ENCODE measurements at places on chromosomes 6 and 20.

DNA sequence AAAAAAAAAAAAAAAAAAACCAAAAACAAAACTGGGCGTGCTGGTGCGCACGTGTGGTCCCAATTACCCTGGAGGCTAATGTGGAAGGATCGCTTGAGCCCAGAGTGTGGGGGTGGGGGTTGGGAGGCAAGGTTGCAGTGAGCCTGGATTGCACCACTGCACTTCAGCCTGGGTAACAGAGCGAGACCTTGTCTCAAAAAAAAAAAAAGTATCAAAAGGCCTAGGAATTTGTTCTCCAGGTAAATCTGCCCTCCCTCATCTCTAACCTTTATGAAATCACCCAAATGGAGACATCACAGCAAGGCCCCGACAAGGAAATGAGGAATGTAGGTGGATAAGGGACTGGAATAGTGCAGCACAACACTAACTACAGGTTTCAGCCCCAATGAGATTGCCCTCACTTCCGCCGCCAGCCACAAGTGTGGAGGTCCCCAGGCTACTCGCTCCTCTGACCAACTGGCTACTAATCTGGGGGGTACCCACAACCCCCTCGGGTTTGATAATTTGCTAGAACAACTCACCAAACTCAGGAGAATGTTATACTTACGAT lies 36.8 kb upstream of the DDR1 start:
- no peak for DNase-seq

DNA sequence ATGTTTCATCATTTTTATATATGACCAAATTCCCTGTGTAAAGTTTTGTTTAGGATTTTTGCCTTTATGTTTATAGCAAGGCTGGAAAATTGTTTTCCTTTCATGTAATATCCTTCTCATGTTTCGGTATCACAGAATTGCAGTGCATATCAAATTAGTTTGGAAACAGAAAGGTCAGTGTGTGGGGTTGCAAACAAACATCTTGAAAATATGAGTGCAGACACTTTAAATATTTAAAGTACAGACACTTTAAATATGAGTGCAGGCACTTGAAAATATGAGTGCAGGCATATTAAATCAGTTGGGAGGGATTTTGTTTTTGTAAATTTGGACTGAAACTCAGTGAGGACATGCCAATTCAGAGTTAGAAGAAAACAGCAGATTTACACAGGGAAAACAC lies 6.5 kb downstream of the SLPI start:
- DNase-seq = no peak

GRCh38 chr20:47993035-47993755 lies 207.9 kb upstream of the SULF2 start:
- no peak for DNase-seq

DNA sequence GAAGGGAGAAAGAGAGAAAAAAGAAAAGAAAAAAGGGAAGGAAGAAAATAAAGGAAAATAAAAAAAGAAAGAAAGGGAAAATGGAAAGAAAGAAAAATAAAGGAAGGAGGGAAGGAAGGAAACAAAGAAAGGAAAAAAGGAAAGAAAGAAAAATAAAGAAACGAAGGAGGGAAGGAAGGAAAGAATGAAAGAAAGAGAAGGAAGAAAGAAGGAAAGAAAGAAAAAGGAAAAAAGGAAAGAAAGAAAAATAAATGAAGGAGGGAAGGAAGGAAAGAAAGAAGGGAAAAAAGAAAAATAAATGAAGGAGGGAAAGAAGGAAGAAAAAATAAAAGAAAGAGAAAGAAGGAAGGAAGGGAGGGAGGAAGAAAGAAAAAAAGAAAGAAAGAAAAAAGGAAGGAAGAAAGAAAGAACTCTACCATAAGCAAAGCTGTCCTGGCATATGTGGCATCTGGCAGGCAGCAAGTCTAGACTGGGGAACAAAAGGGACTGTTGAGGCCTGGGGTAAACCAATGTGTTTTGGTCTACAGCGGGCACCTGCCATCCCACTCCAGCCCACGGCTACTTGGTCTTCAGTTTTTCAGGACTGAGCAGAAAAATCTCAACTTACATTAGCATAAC lies 86.9 kb downstream of the TFAP2C start:
- no peak for DNase-seq

DNA sequence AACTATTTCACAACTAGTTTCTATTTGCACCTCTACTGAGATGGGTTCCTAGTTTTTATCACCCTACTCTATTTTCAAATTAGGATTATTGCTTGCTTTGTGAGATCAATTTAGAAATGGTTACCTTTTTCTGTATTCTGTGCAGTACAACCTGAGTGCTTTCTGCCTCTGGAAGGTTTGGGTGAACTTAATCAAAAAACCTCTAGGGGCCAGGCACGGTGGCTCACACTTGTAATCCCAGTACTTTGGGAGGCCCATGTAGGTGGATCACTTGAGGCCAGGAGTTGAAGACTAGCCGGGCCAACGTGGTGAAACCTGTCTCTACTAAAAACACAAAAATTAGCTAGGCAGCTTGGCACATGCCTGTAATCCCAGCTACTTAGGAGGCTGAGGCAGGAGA lies 63.3 kb downstream of the SCAF8 start:
- DNase-seq = no peak

DNA sequence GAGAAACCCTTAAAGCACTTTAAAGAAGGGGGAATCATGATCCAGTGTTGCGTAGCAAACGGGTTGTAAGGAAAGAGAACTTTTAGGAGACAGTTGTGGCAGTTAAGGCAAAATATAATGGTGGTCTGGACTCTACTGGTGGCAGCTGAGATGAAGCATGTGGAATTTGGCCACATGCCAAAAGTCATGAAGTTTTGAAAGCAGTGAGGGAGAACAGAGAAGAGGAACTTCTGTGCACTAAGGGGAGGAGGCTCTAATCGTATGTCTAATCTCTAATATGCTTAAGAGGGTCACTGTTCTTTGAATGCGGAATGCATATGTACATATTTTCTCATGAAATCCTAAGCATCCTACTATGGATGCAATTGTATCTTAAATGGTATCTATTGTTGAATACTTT lies 91.5 kb downstream of the RIMS1 start:
- no peak for DNase-seq

- no peak for DNase-seq
Observed at GRCh38 chr6:42263165-42263728, 45.6 kb upstream of the MRPS10 start.

- no peak for DNase-seq
Observed at GRCh38 chr6:3336066-3336786, 77.5 kb downstream of the PSMG4 start.

DNA sequence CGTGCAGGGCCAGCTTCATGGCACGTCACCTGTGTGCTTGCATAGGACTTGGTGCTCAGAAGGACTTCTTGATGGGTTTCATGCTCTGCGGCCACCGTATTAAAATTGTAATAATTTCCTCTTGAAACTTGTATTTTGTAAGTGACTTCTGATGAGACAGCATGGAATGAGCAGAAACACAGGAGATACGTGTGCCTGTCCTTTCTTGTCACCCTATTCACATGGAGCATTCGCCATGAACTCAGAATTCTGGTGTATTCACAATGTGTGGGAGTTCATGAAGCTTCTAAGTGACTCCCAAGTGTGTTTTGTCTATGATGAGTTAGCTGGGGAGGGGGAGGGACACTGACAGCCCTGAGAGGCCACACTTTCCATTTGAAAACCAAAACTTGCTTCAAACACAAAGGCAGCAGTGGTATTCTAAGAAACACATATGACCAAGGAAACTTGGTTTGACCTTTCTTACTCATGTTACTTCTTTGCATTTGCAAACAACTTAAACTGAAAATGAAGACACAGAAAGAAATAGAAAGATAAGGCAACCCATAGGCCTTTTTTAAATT lies 92.1 kb upstream of the NEDD9 start:
- DNase-seq = peak; percentile 19

DNA sequence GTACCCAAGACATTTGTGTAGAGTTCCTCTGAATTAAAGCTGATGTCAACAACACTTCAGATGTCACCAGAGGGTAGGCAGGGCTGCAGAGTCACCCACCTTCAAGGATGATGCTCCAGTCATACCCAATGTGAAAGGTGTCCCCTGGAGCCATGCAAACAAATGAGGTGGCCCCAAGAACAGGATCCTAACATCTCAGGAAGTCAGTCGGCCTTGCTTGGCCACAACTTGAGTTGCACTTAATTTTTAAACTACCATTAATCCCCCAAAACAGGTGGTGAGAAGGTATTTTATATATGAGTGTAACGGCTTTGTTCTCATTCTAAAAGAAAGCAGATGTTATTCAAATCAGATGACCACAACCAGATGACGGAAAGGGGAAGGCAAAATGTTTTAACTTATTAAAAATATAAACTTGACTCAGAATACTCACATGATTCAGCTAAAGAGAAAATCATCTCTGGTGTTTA lies 21.1 kb upstream of the SERPINB1 start:
- no peak for DNase-seq

- DNase-seq = no peak
Observed at GRCh38 chr20:21571841-21572690, 58.2 kb upstream of the NKX2-2 start.

- no peak for DNase-seq
Observed at GRCh38 chr20:19603376-19603750, 154.7 kb upstream of the RIN2 start.

- DNase-seq = peak; percentile 72
Observed at GRCh38 chr6:11592294-11592906, 54.9 kb downstream of the TMEM170B start.

- DNase-seq = peak; percentile 11
Observed at GRCh38 chr20:62822788-62823651, 6.2 kb downstream of the COL9A3 start.

DNA sequence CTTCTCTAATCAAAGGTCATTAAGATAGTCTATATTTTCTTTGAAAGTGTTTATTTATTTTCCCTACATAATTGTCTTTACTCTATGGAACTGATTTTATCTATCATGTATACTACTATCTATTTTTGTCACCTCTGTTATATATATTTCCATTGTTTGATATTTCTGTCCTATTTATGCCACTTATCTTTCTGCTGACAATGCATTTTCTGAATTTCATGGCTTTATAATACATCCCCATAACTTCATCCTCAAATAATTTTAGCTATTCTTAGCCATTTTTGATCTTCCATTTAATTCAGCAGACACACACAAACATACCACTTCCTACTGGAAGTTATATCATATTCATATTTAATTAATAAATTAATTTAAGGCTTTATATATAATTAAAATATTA lies 123.7 kb downstream of the EPHA7 start:
- DNase-seq = no peak

DNA sequence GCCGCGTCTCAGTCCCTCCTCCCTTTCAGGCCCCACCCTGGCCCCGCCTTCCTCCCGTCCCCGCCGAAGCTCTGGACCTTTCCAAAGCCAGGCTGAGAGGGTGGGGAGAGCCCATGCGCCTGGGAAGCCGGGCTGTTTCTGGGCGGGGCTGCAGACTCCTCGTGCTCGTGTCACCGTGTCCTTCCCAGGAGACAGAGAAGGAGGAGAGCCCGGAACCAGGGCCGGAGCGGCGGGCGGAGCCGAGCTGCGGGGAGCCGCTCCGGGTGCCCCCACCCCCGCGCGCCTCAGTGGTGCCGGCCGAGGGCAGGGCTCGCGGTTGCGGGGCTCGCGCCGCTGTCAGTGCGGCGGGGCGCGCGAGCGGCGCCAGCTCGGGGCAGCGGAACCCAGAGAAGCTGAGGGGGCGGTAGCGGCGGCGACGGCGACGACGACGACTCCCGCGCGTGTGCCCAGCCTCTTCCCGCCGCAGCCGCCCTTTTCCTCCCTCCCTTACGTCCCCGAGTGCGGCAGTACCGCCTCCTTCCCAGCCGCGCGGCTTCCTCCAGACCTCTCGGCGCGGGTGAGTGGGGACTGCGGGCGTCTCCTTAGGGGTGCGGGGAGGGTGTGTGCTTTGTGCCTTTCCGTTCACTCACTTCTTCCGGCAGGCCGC lies at the start of gene RALY:
Gene RALY, plus strand, starts transcription at position 336 of the 646 bp plus-strand sequence. CDS start 78,164 bp downstream, outside the sequence.
- peak; percentile 39 for DNase-seq

- DNase-seq = no peak
Observed at GRCh38 chr6:43801495-43802181, 31.6 kb downstream of the VEGFA start.

GRCh38 chr20:48339190-48339985 lies 488.4 kb downstream of the PREX1 start:
- DNase-seq = peak; percentile 77

DNA sequence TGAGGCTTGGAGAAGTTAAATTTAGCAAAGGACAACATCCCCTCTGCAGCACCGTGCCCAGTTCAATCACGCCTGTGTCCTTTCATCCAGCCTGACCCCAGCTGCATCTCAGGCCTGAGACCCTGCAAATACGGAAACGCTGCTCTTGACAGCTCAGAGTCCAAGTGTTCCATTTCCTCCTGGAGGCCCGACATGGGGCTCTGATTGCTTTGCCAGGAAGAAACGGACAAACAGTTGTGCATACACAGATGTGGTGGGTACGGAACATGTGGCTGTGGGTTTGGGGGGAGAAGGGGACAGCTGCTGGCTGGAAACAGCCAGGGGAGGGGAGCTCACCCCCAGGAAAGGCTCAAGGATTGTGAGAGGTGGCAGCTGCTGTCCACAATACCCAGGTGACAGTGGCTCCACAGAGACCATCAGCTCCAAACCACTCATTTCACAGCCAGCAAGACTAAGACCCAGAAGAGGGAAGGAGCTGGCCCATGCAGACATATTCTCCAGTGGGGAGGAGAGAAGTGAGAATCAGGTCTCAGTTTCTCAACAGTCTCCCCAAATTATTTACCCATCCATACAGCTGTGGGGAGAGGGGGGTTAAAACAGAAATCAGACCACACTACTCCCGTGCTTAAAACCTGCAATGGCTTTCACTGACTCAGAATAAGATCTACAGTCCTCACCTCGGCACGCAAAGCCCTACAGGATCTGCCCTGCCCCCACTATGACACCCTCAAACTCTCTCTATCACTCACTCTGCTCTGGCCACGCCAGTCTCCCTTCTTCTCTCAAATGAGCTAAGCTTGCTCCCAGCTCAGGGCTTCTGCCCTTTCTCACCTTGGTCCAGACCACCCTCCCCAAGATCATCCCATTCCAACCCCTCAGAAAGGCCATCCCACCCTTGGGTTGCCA lies 89.1 kb downstream of the PREX1 start:
- DNase-seq = no peak

DNA sequence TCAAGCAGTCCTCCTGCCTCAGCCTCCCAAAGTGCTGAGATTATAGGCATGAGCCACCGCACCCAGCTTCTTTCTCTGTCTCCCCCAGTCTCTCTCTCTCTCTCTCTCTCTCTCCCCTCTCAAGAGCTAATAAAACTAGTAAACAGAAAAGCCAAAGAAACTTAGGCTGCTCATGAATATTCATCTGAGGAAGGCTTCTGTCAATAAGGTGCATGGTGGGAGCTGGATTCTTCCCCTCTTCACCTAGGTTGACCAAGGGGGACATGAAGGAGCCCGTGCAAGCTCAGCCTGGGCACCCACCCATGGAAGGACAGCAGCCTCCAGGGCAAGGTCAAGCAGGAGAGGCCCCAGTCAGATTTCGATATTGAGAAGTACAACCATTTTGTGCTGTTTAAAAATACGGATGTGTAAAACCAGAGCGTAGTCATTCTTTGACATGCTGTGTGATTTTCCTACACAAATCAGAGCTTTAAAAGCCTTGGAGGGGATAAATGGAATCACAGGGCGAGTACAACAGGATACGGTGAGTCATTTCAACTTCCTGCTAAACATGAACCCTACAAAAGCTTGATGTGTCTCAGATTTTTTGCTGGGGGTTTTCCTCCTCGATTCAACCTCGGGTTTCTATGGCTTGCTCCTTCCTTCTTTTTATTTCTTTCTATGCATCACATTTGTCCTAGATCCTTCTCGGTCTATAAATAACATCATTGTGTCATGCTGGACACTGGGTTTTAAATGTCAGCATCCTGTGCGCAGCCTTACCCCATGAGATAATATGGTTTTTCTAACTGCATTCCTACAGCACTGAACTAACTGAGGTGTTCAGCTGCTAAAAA lies 368.9 kb upstream of the JARID2 start:
- DNase-seq = peak; percentile 94

Data from IMR-90 (cell line).